Foreskin keratinocyte (primary cell): ENCODE measurements at places on chromosomes 7 and 10. TPM values are rescaled to one million over a fixed set of nuclear protein-coding genes. Genes with fewer than 3 reads are reported as not detected.
A peak's percentile ranks its signal among the peaks of the same experiment; 100 is the strongest.

The FERD3L gene
- total RNA-seq: not detected in 2 replicates

The ZNF12 gene
- total RNA-seq: 10.3 and 11.3 TPM in 2 replicates

The GLI3 gene
- total RNA-seq: 6.9 and 8.3 TPM in 2 replicates

The ZC3HAV1L gene
- total RNA-seq: 7.3 and 8.5 TPM in 2 replicates

GRCh38 chr10:45374350-45375052 is 485 bp downstream of the ALOX5 start:
- DNase-seq: peak; percentile 29

DNA sequence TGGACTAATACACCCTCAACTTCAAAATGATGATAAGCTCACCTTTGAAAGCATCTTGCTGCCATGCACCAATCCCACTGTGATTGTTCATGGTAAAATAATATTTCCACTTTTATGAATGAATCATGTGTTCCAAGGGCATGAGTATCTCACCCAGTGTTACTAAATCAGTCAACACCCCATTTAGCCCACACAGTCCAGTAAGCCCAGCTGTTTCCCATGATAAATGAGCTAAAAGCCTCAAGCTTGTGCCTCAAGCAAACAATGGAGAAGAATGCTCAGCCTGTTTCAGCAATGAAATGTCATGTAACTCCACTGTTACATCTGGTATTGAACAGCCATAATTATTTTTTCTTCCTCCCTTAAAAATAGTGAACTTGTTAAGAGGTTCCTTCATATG is 442.5 kb downstream of the XPNPEP1 start:
- no peak for DNase-seq

DNA sequence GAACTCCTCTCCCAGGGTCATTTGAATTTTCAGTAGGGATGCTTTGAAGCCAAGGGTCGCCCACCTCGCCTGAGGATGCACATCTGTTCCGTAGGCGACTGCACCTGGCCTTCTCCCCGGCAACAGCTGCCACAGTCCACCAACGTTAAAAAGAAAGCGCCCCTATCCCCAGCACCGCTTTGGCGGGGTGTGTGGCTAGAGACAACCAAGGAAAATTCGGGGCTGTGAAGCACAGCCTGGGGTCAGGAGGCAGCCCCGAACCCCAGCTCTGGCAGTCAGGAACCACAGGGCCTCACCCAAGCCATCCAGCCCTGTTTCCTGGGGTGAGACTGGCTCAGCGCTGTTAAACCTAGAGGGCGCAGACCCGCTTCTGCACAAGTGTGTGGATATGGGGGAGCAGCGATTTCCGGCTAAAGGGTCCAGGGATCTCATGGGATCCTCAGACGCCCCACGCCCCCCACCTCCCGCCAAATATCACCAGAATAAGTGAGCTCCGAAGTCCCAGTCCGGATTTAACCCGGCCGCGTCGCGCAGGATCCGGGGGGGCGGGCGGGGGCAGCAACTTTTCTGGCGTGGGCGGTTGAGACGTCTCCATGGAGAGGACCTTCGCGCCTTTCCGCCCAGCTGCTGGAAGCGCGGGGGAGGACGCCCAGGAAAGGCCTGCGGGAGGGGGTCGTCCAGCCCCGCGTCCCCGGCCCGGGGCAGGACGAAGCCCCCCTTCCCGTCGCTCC is 822 bp downstream of the ZC3HAV1L start:
- DNase-seq: no peak

DNA sequence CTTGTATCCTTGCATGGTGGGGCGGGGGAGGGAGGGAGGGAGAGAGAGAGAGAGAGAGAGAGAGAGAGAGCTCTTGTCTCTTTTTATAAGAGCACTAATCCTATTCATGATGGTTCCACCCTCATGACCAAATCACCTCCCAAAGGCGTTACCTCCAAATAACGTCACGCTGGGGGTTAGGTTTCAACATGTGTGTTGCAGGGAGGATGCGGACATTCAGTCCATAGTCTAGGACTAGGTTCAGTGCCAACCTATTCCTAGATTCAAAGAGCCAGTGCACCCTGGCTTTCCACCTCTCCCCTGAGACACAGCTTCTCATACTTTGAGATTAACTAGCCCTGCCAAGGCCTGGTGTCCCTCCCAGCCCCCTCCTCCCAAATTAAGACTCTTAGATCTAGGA is 123.0 kb downstream of the GRK5 start:
- DNase-seq: no peak

DNA sequence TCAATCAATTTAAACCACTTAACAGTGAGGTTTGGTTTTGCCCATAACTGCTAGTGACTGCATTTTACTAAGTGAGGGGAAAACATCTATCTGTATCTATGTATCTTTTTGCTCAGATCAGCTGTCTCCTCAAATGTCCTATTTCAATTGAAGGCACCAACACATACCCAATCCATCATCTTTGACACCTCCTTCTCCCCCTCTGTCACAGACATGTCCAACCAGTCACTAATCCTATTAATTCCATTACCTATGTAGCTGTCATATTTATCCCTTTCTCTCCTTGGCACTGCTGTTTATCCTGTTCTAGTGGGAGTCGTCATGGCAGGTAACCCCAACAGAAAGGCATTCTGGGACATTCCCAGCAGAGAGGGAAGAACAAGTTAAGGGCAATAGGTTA is 975.2 kb upstream of the AUTS2 start:
- DNase-seq: no peak

DNA sequence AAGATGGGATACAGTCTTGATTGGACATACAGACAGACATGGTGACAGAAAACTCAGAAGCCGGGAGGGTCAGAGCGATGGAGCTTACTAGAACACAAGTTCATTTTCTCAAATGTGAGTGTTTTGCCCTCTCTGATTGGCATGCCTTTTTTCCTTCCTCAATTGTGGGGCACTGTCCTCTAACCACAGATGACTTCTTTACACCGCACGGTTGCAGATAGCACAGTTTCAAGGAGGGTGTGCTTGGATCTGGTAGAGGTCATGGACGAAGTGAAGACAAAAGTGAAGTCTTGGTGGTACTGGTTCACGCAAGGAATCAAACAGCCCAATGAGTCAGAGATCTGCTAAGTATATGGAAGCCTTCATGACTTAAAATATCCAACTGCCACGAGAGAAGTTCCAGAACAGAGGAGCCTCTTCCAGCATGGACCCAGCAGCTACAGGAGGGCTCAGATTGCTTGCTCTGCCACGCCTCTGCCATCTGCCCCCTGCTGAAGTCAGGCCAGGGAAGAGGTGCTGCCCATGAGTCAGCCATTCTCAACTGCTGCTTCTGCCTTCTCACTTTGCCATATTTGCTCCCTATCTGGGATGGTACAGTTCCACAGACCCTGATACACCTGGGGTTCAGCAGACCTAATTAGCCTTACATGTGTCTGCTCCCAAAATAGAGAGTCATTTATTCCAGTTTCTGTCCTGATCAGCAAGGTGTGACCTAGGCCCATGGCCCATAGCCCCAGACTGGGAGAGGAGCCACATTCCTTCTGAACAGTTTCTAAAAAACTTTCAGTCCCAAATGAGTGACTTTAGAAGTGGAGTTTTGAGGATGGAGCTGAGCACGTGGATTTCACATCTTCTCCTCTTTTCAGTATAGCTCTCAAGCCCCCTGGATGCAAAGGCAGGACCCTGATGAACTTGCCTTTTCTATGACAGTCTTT is 413.8 kb downstream of the KCNMA1 start:
- DNase-seq: no peak

GRCh38 chr10:67923551-67923950 is 39.1 kb downstream of the SIRT1 start:
- no peak for DNase-seq

GRCh38 chr10:16779384-16779915 is 37.8 kb downstream of the RSU1 start:
- no peak for DNase-seq

DNA sequence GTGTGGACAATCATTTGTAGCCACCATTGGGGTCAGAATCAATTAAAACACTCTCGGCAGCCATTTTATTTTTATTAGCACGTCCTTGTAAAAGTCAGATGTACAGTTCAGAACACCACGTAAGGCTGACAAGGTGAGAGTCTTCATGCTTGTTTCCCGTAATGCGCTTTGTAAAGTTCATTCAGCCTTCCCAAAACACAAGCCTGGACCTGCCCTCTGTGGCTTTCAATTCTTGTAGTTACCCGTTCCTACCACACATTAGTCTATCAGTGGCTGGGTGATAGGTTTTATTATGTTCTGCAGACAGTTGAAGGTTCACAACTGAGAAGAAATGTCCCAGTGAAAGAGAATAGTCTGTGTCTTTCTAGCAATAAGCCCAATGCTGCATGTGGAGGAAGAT is 35.4 kb downstream of the GAD2 start:
- DNase-seq: peak; percentile 46
